ENCODE measurements at places on chromosomes 2 and 18. TPM values are rescaled to one million over a fixed set of nuclear protein-coding genes. Genes with fewer than 3 reads are reported as not detected.

DOK6 gene
- total RNA-seq, result 0.27 TPM

ARHGEF4 gene
- total RNA-seq, result 1.6 TPM

DTNB gene
- total RNA-seq, result 7.8 TPM

DNA sequence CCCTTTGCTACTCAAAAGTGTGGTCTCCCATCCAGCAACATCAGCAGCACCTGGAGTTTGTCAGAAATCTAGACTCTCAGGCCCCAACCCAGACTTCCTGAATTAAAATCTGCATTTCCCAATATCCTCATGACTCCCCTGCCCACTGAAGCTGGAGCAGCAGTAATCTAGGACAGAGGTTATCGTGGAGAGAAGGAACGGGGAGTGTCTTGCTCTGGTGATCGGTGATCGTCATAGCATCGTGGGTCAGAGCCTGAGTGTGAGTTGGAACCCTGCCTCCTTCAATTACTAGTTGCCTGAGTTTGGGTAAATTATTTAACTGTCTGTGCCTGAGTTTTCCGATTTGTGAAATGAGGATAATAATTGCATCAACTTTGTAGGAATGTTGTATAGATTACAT is 217.3 kb upstream of the ATP5MC3 start:
- H3K4me1 ChIP-seq, result no peaks in the 10 kb centered on the region
- no peaks in the 10 kb centered on the region for H3K27me3 ChIP-seq
- no peak overlapping the region for H3K27ac ChIP-seq
- no peaks in the 10 kb centered on the region for H3K36me3 ChIP-seq
- DNase-seq, result no peak

DNA sequence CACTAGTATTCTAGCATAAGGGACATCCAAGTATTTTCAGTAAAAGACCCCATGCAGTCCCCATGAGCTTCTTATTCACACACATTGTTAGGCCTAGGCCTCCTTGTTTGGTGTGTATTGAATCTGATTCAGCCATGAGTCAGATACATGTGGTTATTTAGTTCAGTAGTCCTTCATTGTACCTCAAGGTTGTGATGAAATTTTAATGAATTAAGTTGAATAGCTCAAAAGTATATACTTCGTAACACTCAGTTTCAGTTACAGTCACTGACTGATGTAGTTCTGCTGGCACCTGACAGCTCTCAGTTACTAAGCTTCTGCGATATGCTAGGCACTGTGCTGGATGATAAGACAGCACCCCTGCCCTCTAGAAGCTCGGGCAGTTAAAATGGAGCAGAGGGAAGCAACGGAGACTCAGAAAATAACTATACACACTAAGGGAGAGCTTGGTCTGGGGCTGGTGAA is 86.4 kb downstream of the XRCC5 start:
- no peak overlapping the region for H3K4me3 ChIP-seq
- H3K27ac ChIP-seq, result no peak overlapping the region
- DNase-seq, result no peak
- no peaks in the 10 kb centered on the region for H3K27me3 ChIP-seq

GRCh38 chr2:9086465-9086864 is 83.0 kb upstream of the MBOAT2 start:
- H3K36me3 ChIP-seq, result no peaks in the 10 kb centered on the region
- no peak for DNase-seq
- H3K27me3 ChIP-seq, result no peaks in the 10 kb centered on the region
- H3K27ac ChIP-seq, result no peak overlapping the region

DNA sequence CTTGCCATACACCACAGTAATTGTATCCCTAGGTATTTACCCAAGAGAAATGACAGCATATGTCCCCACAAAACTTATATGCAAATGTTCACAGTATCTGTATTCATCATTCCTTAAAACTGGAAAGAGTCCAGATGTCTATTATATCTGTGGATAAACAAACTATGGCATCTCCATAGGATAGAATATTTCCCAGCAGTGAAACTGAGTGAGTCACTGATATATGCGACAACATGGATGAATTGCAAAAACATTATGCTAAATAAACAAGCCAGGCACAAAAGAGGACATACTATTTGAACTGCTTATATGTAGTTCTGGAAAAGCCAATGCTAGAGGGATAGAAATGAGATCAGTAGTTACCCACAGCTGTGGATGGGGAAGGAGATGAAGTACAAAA is 359.4 kb upstream of the DSEL start:
- H3K36me3 ChIP-seq, result no peaks in the 10 kb centered on the region
- no peak overlapping the region for H3K27ac ChIP-seq
- no peak overlapping the region for H3K4me3 ChIP-seq

DNA sequence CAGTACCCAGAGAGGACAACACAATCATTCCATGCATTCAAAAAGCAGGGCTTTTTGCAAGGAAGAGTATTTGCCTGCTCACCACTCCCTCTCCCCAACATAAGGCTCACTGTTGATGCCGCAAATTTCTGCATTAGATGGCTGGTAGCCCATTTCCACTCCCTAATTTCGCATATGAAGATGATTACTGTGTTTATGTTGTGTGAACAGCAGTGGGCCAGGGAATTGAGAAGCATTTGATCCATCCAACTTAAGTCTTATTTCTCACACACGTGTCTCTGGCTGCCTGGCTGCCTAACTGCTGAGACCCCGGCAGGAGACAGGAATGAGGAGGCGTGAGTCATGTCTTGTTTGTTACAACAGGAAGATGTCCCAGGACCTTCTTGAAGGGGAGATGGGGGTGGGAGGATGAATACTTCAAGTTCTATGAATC is 294.1 kb downstream of the ALK start:
- no peaks in the 10 kb centered on the region for H3K27me3 ChIP-seq
- no peak for DNase-seq
- no peaks in the 10 kb centered on the region for H3K36me3 ChIP-seq

Data from transverse colon (tissue), 4 donors.